Activated CD4-positive, alpha-beta memory T cell treated with anti-CD3 and anti-CD28 coated beads, Interleukin-2, amount 10 ng/mL, durations not matched to agents 7 days and 5 days (primary cell): ENCODE measurements at places on chromosomes 7 and 10. TPM values are rescaled to one million over a fixed set of nuclear protein-coding genes. Genes with fewer than 3 reads are reported as not detected.
A peak's percentile ranks its signal among the peaks of the same experiment; 100 is the strongest.

NKX2-3 gene
- not detected for total RNA-seq

SORCS3 gene
- total RNA-seq: not detected

CDHR1 gene
- total RNA-seq: 0.38 TPM

ATP6V0A4 gene
- total RNA-seq: 0.23 TPM

EPDR1 gene
- 0.35 TPM for total RNA-seq

NPFFR1 gene
- total RNA-seq: not detected

TFPI2 gene
- not detected for total RNA-seq

HTR7 gene
- total RNA-seq: 0.08 TPM

ACSM6 gene
- not detected for total RNA-seq

DNA sequence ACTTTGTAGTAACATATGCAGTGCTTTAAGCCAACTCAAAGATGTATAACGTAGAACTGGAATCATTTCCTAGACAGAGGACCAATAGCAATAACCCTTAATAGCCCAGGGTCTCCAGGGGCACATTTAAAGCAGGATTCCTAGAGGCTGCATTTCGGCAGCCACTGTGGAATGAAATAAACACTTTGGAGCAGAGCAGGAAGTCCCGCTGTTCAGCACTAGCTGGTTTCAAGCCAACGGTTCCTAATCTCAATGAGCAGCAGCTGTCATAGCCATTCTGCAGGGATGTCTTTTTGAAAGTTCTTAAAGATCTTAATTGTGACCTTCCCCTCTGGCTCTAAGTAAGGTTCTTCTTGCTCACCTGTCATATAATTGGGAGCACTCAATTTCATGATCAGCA lies 18.4 kb upstream of the MACROH2A2 start:
- no peak overlapping the region for H3K27ac ChIP-seq
- no peak overlapping the region for H3K4me3 ChIP-seq
- peaks cover 13% of the 10 kb centered on the region for H3K27me3 ChIP-seq
- H3K36me3 ChIP-seq: peaks cover 3% of the 10 kb centered on the region
- no peaks in the 10 kb centered on the region for H3K4me1 ChIP-seq

DNA sequence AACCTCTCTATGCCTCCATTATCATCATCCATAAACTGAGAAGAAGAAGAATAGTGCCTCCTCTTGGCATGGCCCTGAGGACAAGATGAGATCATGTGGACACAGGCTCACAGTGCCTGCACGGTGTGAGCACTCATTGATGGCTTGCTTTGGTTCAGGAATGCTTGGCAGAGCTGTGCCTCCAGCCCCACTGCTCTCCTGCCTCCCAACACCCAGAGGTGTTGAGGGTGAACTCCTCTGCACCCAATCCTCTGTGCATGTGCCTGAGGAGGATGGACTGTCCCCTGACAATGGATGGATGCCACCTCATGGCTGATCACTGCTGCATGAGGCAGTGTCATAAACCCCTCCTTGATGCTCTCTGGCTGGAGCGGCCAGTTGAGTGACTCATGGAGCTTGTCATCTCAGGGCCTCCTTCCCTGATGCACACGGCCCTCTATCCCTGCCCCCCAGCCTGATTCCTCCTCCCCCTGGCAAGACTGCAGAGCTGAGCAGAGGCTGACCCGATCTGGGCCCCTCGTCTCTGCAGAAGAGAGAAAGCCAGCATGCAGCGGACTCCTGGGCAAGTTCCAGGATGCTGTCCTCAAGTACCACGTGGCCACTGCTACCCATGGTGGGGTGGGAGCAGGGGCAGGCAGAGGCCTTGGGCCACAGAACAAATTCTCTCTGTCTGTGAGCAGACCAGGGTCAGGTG lies 136.3 kb downstream of the KCNMA1 start:
- no peaks in the 10 kb centered on the region for H3K36me3 ChIP-seq
- no peak for DNase-seq
- peaks cover 3% of the 10 kb centered on the region for H3K27me3 ChIP-seq
- H3K4me1 ChIP-seq: no peaks in the 10 kb centered on the region
- no peak overlapping the region for H3K27ac ChIP-seq

- no peak overlapping the region for H3K27ac ChIP-seq
- no peaks in the 10 kb centered on the region for H3K4me1 ChIP-seq
- no peak overlapping the region for H3K4me3 ChIP-seq
- no peaks in the 10 kb centered on the region for H3K27me3 ChIP-seq
- DNase-seq: no peak
Observed at GRCh38 chr7:85566095-85566794, 379.4 kb upstream of the SEMA3D start.

DNA sequence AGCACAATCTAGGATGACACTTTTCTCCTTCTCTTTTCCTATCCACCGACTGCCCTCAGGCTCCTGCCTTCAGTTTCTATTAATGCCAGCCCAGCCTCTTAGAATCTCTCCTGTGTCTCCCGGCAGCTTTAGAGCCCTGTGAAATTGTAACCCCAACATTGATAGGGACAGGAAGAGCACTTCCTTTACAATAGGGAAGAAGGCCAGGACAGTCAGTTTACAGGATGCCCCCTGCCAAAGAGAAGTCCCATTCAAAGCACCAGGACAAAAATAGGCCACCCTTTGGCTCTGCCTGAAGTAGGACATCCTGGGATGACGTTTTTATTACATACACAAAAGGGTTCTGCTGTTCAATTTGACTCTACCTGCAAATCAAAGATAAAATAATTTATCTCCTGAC lies 64.7 kb upstream of the ANK3 start:
- no peak overlapping the region for H3K4me3 ChIP-seq
- H3K36me3 ChIP-seq: no peaks in the 10 kb centered on the region
- H3K27me3 ChIP-seq: no peaks in the 10 kb centered on the region
- H3K4me1 ChIP-seq: no peaks in the 10 kb centered on the region
- H3K27ac ChIP-seq: no peak overlapping the region

DNA sequence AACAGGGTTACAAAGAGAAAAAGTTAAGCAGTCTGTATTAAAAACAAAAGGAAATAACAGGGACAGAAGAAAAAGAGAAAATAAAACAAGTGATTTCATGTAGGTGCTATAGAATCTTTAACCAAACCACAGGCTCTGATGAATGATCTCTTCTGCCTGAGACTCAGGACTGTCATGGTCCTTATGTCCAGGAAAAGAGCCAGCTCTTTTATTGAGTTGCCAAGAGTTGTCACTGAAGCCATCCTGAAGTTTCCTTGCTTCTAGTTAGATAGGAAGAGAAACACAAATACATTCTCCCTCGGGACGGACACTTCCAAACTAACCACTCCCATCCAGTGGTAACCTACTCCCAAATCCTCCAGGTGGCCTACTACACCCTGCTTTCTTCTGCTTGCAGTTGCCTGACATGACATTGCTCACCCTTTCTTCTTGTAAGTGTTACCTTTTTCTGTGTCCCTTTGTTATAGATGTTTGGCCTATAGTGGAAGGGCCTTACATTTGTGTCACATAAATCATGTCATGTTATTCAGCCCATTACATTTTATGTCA lies 346.7 kb downstream of the NRG3 start:
- DNase-seq: no peak
- no peaks in the 10 kb centered on the region for H3K36me3 ChIP-seq
- H3K27me3 ChIP-seq: no peaks in the 10 kb centered on the region
- no peak overlapping the region for H3K4me3 ChIP-seq
- no peak overlapping the region for H3K27ac ChIP-seq

DNA sequence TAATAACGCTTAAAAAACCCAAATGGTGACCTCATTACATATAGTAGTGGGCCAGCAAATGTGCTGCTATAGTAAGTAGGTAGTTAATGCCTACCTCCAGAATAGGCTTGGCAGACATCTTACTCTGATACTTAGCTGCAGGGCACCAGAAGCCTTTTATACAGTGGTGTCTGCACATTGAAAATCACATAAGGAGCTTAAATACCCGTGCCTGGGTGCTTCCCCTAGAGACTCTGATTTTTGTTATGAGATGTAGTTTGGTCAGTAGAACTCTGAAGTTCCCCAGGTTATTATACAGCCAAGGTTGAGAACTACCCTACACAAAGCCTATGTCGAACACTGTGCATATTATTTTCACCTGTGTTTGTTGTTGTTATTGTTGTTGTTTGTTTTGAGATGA lies 47.2 kb downstream of the ANKIB1 start:
- no peak overlapping the region for H3K27ac ChIP-seq
- H3K4me3 ChIP-seq: no peak overlapping the region
- H3K36me3 ChIP-seq: peaks cover 10% of the 10 kb centered on the region
- no peaks in the 10 kb centered on the region for H3K27me3 ChIP-seq
- H3K4me1 ChIP-seq: peaks cover 32% of the 10 kb centered on the region
- DNase-seq: no peak

- no peak overlapping the region for H3K4me3 ChIP-seq
- H3K36me3 ChIP-seq: no peaks in the 10 kb centered on the region
Observed at GRCh38 chr10:3180355-3181025, 7.9 kb upstream of the PITRM1 start.

DNA sequence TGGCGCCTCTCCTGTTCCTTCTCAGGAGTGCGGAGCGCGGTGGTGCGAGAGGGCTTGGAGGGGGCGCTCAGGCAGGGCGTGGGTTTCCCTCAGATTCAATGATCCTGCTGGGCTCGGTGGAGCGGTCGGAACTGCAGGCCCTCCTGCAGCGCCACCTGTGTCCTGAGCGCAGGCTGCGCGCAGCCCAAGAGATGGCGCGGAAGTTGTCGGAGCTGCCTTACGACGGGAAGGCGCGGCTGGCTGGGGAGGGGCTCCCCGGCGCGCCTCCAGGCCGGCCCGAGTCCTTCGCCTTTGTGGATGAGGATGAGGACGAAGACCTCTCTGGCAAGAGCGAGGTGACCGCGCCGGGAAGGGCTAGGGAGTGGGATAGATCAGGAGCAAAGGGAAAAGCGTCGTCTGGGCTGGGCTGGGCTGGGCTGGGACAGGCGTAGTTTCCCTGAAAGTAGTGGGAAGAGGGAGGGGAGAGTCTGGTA lies 17.0 kb downstream of the FAM131B start:
- peak; percentile 75 for DNase-seq
- H3K4me1 ChIP-seq: peaks cover 11% of the 10 kb centered on the region
- peak overlapping the region; percentile 59 for H3K4me3 ChIP-seq
- no peak overlapping the region for H3K27ac ChIP-seq

DNA sequence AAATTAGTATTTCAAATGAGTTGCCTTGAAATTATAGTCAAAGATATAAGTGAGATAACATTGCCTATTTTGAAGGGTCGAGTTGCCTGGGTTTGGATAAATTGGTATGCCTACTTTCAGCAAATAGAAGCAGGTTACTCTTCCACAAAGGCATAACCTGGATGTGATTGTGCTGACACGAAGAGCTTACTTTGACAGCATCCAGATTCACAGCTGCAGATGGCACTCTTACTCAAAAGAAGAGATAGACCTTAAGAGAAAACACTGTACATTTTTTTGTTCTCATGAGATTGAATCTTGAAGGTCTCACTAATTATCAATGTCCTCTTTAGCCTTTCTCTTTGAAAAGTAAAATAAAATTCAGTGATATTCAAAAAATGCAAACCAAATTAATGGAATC lies 1338.7 kb downstream of the REEP3 start:
- no peak overlapping the region for H3K4me3 ChIP-seq
- H3K27ac ChIP-seq: no peak overlapping the region
- H3K4me1 ChIP-seq: no peaks in the 10 kb centered on the region
- no peaks in the 10 kb centered on the region for H3K27me3 ChIP-seq
- H3K36me3 ChIP-seq: no peaks in the 10 kb centered on the region

GRCh38 chr7:125112850-125113249 lies 183.2 kb upstream of the POT1 start:
- no peaks in the 10 kb centered on the region for H3K27me3 ChIP-seq
- H3K27ac ChIP-seq: no peak overlapping the region
- no peaks in the 10 kb centered on the region for H3K36me3 ChIP-seq
- H3K4me1 ChIP-seq: no peaks in the 10 kb centered on the region

GRCh38 chr7:21028599-21028998 lies 241.9 kb upstream of the SP8 start:
- DNase-seq: no peak
- no peaks in the 10 kb centered on the region for H3K4me1 ChIP-seq
- H3K27me3 ChIP-seq: peaks cover 2% of the 10 kb centered on the region

DNA sequence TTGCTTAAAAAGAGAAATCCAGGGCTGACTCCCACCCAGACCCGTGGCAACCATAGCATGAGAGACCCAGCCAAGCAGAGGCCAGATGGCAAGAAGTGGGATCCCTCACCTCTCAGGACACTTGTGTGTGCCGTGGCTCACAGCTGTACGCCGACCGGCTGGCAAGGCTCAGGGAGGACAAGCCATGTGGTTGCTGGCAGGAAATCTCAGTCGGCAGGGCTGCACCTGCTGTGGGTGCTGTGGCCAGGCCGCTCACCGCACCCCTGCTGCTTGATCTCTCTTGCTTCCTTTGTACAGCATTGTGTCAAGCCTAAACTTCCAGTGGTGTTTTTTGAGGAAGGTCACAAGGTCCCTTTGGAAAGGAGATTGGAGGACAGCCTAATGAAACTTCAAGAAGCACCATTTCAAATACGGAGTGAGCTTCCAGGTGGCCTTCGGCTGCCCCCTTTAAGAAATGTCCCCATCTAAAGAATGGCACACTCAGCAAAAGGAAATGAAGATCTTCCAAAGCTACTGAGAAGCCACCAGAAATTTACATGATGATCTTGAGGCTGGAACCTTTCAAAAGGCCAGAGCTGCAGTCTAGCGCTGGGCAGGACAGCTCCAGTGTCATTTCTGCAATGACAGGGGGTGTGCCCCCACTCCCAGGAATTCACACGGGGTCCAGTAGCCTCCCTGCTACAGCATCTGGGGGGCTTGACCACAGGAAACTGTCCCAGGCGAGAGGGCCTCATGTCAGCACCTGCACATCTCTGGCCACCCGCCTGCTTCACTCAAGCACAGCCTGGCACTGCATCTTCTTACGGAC lies 409.0 kb upstream of the MGMT start:
- peaks cover 3% of the 10 kb centered on the region for H3K27me3 ChIP-seq
- no peaks in the 10 kb centered on the region for H3K36me3 ChIP-seq
- peak overlapping the region; percentile 58 for H3K27ac ChIP-seq
- DNase-seq: peak; percentile 72
- H3K4me1 ChIP-seq: peaks cover 25% of the 10 kb centered on the region
- peak overlapping the region; percentile 18 for H3K4me3 ChIP-seq

DNA sequence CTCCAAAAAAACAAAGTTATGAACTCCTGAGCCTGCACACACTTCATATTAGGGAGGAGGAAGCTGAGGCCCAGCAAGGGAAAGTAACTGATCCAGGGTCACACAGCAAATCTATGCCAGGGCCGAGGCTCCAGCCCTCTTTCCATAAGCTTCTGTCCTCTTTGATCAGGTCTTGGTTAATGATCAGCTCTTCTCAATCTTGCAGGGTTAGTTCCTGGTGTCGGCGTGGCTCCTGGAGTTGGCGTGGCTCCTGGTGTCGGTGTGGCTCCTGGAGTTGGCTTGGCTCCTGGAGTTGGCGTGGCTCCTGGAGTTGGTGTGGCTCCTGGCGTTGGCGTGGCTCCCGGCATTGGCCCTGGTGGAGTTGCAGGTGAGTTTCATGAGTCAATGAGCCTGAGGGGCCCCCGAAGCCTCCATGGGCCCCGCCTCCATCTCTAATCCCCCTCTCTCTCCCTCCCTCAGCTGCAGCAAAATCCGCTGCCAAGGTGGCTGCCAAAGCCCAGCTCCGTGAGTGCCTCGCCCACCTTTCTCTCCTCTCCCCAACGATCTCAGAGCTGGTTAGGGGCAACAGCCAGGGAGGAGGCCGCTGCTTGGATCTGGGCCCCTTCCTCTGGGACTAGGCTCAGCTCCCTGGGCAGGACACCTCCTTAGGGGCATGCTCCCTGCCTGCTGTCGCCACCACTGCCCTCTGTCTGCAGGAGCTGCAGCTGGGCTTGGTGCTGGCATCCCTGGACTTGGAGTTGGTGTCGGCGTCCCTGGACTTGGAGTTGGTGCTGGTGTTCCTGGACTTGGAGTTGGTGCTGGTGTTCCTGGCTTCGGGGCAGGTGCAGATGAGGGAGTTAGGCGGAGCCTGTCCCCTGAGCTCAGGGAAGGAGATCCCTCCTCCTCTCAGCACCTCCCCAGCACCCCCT lies 23.7 kb upstream of the LIMK1 start:
- peaks cover 10% of the 10 kb centered on the region for H3K27me3 ChIP-seq
- peaks cover 11% of the 10 kb centered on the region for H3K4me1 ChIP-seq
- no peak overlapping the region for H3K4me3 ChIP-seq
- no peak overlapping the region for H3K27ac ChIP-seq
- no peaks in the 10 kb centered on the region for H3K36me3 ChIP-seq
- no peak for DNase-seq

GRCh38 chr7:141409801-141410329 lies 141.3 kb upstream of the AGK start:
- H3K4me1 ChIP-seq: no peaks in the 10 kb centered on the region
- no peaks in the 10 kb centered on the region for H3K36me3 ChIP-seq
